ENCODE measurements at places on chromosomes 1 and 21. TPM values are rescaled to one million over a fixed set of nuclear protein-coding genes. Genes with fewer than 3 reads are reported as not detected.

DNA sequence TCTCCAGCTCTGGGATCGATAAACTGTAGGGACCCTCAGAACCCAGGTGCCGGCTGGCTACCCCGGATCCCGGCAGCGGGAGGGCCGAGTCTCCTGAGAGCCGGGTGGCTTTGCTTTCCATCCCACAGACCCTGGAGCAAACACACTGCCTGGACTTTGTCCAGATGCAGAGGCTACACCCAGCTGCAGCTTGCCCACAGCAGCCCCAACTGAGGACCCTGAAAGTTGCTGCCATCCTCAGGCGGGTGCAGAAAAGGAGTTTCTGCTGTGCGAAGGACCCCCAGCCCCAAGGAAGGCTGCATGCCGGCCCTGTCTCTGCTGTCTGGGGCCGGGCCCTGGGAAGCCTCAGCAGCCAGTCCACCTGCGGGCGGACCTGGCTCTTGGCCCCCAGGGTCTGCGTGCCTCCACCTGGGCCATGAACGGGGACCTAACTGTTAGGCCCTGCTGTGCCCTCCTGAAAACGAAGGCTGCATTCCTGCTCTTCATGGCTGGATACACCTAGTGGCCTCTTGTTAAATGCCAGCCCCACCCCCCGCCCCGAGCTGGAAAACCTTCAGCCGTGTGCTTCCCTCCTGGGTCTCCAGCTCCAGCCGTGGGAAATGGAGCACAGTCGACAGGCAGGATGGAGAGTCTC, 97.5 kb upstream of the ARHGEF16 start:
- DNase-seq, result peak; percentile 88

DNA sequence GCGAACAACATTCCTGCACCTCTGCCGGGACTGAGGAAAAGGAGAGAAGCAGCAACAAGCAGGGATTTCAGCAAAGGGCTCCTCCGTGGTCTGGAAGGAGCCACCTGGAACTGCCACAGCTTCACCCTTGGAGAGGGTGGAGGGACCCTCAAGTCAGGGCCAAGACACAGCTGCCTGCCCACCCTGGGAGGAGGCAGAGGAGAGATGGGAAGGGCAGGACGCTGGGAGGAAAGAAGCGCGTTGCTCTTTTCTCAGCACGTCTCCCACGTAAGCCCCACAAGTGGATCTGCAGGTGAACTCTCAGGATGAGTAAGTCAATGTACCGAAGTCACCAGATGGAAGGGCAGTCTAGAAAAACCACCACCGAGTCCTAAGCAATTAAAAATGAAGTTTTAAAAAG, 39.6 kb downstream of the SLC19A1 start:
- no peak for DNase-seq

- no peak for DNase-seq
These were observed 68.9 kb downstream of the NRIP1 start for GRCh38 chr21:14995695-14996490.

DNA sequence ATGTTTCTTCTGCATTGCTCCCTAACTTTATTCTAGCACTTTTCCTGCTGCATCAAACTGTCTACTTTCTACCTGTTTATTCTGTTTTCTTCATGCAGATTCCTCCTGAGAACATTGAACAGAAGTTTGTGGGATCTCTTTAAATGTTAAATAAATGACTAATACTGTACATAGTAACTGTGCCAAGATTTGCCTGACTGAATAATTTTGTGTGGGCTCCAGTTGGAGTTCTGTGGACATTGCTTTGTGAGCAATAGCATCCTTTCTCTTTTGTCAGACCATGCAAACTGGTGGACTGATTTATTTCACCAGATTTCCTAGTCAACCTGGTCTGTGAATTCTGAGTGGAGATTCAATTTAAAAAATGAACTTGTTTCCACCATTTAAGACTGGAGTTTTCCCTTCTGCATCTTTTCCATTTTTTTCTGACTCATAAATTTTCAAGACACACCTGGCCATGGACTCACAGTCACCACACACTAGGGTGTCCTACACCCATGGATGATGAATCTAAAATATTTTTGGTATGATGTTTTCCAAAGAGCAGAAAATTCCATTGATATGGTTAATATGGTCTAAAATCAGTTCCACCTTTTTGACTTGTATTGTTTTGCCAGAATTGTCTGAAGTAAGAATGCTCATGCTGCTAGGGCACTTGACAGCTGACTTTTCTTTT, 140.7 kb upstream of the SPAG17 start:
- DNase-seq, result no peak

DNA sequence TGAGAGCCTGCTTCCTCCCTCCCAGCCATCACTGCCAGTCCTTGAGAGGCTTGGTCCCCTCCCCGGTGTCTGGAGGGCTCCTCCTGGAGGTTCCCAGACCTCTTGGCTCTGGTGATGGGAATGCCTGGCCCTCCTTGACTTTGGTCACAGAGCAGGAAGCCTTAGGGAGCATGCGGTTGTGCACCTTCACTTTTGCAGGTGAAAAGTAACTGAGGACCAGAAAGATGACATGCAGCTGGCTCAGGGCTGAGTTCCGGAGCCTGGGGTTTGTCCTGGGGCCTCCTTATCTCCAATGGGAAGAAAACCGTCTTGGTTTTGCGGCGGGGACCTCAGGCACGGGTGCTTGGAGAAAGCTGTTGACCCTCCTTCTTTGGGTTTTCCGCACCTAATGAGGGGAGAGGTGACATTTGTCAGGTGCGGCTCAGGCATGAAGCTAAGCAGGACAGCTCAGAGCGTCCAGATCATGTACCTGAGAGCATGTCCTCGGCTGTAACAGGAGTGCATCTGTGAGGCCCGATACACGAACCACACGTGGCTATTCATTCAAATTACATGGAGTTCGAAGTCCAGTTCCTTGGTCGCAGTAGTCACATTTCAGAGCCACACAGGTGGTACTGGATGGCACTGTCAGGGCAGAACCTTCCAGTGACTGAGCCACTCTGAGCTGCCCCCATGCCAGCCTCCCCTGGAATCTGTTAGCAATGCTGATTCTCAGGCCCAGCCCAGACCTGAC, 608 bp upstream of the MX2 start:
- DNase-seq, result no peak

- no peak for DNase-seq
These were observed 6.7 kb downstream of the HSF2BP start for GRCh38 chr21:43652616-43653015.

DNA sequence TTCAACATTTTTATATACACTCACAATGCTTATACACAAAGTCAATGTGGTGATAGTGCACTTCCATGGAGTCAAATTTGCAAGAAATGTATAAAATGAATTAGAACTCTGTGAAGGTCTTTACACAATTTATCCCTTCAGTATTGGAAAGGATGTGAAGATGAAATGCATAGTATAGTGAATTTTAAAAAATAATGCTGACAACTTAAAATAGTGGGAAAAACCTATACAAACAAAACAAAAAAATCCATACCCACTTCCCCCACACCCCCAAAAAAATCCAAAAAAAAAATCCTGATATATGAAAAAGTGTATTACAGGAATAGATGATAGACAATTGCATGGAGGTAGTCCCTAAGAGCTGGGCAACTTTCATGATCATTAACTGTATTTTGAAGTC, 165.3 kb downstream of the HLX start:
- no peak for DNase-seq

GRCh38 chr21:41139275-41139674, 28.7 kb upstream of the BACE2 start:
- no peak for DNase-seq

DNA sequence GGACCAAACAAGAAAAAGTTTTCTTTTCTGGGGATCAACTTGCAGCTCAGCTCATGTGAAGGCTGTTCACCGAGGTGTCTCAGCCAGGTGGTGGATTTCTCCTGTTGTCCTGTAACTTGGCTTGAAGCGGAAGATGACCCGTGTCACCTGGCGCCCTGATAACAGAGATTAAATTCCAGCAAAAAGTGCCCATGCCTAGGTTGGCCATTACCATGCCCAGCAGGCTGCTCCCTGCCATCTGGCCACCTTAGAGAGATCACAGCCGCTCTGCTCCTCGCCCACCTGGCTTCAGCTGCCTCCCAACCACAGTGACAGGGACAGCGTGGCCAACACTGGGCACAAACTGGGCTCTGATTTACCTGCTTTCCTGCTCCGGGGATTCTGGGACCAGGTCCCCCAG, 149.5 kb downstream of the ZBTB18 start:
- DNase-seq, result no peak

- peak; percentile 7 for DNase-seq
These were observed 1048.1 kb downstream of the BRINP3 start for GRCh38 chr1:189429610-189430009.

DNA sequence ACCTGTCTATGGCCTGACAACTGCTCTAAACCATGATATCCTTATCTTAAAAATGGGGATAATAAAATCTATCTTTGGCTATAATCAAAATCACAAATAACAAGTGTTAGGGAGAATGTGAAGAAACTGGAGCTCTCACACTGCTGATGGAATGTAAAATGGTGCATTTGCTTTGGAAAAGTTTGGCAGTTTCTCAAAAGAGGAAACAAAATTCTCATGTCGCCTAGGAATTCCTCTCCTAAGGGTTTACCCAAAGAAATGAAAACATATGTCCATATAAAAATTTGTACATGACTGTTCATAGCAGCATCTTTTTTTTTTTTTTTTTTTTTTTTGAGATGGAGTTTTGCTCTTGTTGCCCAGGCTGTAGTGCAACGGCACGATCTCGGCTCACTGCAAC, 64.3 kb downstream of the ZNF281 start:
- DNase-seq, result no peak

DNA sequence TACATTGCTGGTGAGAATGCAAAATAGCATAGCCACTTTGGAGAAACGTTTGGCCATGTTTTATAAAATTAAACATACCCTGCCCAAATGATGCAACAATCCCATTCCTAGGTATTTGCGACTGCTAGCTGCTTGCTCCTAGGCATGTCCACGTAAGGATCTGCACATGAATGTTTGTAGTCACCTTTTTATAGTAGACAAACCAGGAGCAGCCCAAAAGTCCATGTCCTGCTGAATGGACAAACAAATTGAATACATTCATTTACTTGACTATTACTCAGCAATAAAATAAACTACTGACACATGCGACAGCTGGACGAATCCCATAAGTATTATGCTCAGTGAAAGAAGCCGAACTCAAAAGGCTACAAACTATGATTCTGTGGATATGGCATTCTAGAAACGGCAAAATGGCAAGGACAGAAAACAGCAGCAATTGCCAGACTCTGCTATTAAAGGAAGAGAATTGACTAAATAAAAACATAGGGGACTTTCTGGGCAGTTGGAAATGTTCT, 161.9 kb upstream of the GALNT2 start:
- no peak for DNase-seq

DNA sequence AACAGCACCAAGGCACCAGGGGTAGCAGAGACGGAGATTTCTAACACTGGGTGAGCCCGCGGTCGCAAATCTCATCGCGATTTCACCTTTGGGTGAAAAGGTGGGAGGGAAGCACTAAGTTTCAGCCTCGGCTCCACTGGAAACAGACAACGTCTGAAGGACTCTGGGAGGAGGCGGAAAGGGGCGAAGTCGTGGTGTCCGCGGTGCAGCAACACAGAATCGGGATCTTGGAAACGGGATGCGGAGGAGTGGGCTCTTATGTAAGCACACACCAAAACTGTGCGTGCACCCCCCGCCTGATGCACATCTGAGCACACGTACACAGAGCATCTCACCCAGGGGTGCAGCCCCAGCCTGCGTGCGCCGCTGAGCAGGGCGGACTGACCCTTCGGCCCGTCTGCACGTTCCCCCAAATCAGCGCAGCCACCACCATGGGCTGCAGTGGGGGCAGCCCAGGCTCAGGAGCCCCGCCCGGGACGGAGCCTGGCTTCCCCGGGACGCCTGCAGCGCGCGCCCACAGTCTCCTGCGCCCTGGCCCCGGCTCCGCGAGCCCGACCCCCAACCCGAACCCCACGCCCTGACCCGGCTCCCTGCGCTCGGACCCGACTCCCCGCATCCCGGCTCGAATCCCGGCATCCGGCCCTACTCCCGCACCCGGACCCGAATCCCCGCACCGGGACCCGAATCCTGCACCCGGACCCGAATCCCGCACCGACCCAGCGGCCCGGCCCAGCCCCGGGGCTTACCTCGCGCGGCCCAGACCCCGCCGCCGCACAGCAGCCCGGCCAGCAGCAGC, 670 bp downstream of the CLSTN1 start:
- peak; percentile 76 for DNase-seq

GRCh38 chr21:46498335-46499050, 39.8 kb downstream of the DIP2A start:
- DNase-seq, result no peak

GRCh38 chr1:59186656-59187055, 110.2 kb upstream of the FGGY start:
- DNase-seq, result no peak

GRCh38 chr1:5514527-5515183, 477.6 kb downstream of the NPHP4 start:
- DNase-seq, result peak; percentile 95

DNA sequence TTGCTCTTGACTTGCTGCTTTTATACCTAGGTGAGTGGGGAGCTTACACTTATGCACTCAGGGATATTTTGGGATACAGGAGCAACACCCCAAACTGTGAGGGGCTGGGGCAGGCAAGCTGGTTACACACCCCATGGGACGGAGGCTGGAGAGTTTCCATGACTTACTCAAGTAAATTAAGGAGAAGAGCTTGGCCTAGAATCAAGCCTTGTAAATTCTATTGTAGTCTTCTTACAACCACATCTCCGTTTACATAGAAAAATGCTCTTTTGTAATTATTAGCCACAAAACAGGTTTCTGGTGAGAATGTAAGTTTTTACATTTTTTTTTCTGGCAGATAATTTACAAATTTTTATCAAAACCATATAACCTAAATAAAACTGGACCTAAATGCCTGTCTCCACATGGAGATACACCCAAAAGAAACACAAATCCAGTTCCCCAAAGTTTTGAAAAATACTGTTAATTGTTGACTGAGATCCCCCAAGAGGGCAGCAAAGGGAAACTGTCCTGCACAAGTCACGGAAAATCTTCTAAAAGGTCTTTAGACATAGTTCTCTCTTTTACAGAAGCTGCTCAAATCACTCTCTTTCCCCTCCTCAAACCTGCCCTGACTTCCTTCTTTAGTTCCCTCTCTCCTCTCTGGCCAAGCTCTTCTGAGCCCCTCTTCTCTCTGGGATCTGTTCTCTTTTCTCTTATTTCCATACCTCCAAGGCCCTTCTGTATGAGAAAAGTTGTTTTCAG, 134.0 kb downstream of the HIVEP3 start:
- DNase-seq, result no peak

GRCh38 chr1:89833183-89834082, 12.6 kb downstream of the LRRC8D start:
- DNase-seq, result no peak

- no peak for DNase-seq
These were observed 13.4 kb downstream of the SLC22A15 start for GRCh38 chr1:115989699-115990098.

GRCh38 chr1:10594595-10595223, 120.0 kb downstream of the PEX14 start:
- peak; percentile 51 for DNase-seq

GRCh38 chr1:63074321-63074720, 248.0 kb upstream of the FOXD3 start:
- no peak for DNase-seq

The TRIM17 gene
- total RNA-seq, result 5.6 TPM

The PADI1 gene
- 0.07 TPM for total RNA-seq

The FCRLA gene
- not detected for total RNA-seq

The GSTM2 gene
- 10.8 TPM for total RNA-seq

The PCP4L1 gene
- total RNA-seq, result not detected

Measured in H7 (cell line).